Tibial nerve (tissue), 4 donors: ENCODE measurements at places on chromosomes 11 and 22.

DNA sequence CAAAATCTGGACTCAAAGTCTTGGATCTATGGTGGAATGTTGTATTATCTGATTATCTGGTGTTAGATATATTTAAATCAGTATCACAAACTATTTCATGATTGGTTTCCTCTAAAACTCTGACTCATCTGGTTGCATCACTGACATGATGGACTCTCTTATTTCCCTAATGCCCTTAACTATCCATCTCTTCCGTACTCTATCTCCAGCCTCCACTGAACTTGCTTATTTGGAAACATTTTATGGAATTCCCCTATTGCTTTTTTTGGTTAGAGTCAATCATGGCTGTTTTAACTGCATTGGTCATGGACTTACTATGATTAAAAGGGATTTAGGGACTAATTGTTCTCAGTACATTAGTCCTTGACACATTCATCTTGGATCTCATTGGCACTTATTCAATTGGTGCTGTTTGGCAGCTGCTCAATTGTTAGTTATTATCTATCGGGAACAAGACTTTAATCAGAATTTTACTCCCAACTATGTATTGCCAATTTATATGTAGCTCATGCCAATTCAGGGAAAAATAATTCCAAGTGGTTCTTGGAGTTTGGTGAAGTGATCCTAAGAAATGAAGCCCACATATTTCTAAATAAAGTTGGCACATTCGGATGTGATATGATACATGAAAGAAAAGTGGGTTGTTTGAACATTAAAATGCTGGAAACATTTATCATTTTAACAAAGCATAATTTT is 942.0 kb upstream of the CCDC90B start:
- no peaks in the 10 kb centered on the region for H3K27me3 ChIP-seq
- H3K4me3 ChIP-seq = no peak overlapping the region
- H3K36me3 ChIP-seq = no peaks in the 10 kb centered on the region

- H3K36me3 ChIP-seq = no peaks in the 10 kb centered on the region
- DNase-seq = no peak
- H3K4me3 ChIP-seq = no peak overlapping the region
- H3K27me3 ChIP-seq = no peaks in the 10 kb centered on the region
- no peak overlapping the region for H3K27ac ChIP-seq
Observed at GRCh38 chr11:122337704-122338103, 221.7 kb upstream of the BLID start.

- peaks cover 98% of the 10 kb centered on the region for H3K36me3 ChIP-seq
- H3K27me3 ChIP-seq = no peaks in the 10 kb centered on the region
- H3K4me1 ChIP-seq = no peaks in the 10 kb centered on the region
Observed at GRCh38 chr11:62145261-62145871, 21.6 kb downstream of the INCENP start.

GRCh38 chr22:35754761-35755160 is 37.1 kb downstream of the APOL5 start:
- no peaks in the 10 kb centered on the region for H3K36me3 ChIP-seq
- no peak overlapping the region for H3K4me3 ChIP-seq
- no peak for DNase-seq
- H3K27me3 ChIP-seq = no peaks in the 10 kb centered on the region

DNA sequence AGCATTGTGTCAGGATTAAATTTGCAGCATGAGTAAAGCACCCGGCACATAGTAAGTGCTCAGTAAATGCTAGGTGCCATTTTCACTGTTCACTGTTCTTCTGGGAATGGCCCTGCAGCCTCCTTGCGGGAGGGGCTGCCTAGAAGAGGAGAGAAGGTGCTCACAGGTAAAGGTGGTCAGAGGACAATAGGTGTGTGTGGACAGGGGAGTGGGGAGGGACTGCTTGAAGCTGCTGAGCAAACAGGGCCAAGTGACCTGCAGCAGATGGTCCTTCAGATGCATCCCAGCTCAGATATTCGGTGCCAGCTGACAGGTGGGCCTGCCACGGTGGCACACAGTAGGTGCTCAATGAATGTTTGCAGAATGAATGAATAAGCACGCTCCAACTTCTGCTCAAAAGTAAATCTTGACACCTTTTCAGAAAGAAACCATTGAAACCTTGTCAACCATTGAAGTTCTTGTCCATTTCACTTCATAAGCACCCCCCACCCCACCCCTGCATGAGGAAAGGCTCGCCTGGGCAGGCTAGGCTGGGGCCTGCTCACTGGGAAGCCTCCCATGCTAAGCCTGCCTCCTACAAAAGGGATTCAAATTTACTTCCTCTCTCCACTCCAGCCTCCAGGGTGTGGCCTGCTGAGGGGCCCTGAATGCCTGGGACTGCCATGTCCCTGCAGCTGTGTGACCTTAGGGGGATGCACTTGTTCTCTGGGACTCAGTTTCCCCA is 1.6 kb downstream of the KIAA0930 start:
- peaks cover 38% of the 10 kb centered on the region for H3K4me1 ChIP-seq
- H3K36me3 ChIP-seq = peaks cover 19% of the 10 kb centered on the region
- H3K4me3 ChIP-seq = no peak overlapping the region
- H3K27ac ChIP-seq = peak overlapping the region; percentile 85
- no peak for DNase-seq

DNA sequence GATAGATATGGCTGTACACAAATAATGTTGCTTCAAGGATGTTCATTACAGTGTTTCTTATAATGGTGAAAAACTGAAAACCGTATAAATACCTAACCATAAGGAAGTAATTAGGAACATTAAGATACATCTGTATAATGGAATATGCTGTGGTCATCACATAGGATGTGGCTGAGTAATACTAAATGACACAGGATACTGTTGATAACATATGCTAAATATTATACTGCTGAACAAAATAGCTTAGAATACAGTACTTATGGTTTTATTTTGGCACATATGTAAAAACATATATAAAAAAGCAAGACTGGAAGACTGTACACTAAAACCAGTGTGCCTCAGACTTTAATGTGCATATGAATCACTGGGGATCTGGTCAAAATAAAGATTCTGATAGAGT is 43.8 kb downstream of the FBXO7 start:
- no peaks in the 10 kb centered on the region for H3K27me3 ChIP-seq
- no peak overlapping the region for H3K27ac ChIP-seq
- H3K4me3 ChIP-seq = no peak overlapping the region
- DNase-seq = no peak
- H3K36me3 ChIP-seq = peaks cover 31% of the 10 kb centered on the region
- no peaks in the 10 kb centered on the region for H3K4me1 ChIP-seq
